Hippocampal formation (tissue), 2 donors: ENCODE measurements at places on chromosomes 7 and 10.

- no peak for DNase-seq
These were observed 31.4 kb downstream of the LRMDA start for GRCh38 chr10:75462865-75463264.

- no peak for DNase-seq
These were observed 377.7 kb upstream of the KLF6 start for GRCh38 chr10:4162571-4163286.

- no peak for DNase-seq
These were observed 92.9 kb upstream of the SH2B2 start for GRCh38 chr7:102193806-102194205.

- DNase-seq = no peak
These were observed 19.0 kb downstream of the CLEC2L start for GRCh38 chr7:139542308-139543151.

- no peak for DNase-seq
These were observed 121.0 kb upstream of the ZMIZ1 start for GRCh38 chr10:78947733-78948132.

- DNase-seq = no peak
These were observed 258.6 kb downstream of the CNTNAP2 start for GRCh38 chr7:146375170-146375569.

- peak; percentile 64 for DNase-seq
These were observed 6.3 kb upstream of the SFMBT2 start for GRCh38 chr10:7417103-7417623.

DNA sequence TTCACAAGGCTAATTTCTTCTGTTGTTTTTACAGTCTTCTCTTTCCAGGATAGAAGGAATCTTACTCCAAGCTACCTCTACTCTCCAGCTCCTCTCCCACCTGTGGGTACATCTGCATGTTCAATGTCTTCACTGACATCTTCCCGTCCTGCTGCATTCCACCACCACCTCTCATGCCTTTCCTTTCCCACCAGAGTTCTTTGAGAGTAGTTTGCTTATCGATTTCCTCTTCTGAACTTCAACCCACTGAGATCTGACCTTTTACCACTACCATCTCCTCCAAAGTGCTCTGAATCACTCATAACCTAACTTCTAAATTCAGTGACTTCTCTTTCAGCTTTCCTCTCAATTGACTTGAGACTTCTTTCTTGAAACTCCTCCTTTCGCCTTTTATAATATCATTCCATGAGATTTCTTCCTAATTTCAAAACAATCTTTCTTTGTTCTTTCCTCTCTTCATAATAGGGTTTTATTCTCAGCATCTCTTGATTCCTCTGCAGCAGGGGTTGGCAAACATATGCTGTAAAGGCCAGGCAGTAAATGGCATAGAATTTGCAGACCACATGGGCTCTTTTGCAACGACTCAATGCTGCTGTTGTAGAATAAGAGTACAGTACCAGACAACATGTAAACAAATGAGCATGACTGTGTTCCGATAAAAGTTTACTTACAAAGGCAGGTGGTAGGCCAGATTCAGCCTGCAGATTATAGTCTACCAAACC lies 22.1 kb downstream of the ACSL5 start:
- DNase-seq = no peak

DNA sequence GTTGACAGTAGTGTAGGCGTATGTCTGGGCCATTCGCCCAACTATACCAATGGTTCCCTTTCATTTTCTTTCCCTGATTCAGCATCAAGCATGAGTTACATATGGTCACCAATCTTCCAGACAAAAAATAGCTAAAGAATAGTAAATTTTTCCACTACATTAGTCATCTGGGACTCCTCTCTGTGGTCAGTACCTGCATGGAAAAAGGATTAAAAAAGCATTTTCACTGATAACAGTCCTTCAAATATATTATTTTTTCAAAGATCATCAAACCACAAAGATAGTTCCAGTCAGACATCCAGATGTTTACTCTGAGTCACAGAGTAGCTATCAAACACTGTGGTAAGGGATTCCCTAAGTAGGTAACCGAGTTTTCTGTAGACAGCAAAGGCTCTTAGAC lies 302.6 kb upstream of the SEMA3D start:
- DNase-seq = no peak

DNA sequence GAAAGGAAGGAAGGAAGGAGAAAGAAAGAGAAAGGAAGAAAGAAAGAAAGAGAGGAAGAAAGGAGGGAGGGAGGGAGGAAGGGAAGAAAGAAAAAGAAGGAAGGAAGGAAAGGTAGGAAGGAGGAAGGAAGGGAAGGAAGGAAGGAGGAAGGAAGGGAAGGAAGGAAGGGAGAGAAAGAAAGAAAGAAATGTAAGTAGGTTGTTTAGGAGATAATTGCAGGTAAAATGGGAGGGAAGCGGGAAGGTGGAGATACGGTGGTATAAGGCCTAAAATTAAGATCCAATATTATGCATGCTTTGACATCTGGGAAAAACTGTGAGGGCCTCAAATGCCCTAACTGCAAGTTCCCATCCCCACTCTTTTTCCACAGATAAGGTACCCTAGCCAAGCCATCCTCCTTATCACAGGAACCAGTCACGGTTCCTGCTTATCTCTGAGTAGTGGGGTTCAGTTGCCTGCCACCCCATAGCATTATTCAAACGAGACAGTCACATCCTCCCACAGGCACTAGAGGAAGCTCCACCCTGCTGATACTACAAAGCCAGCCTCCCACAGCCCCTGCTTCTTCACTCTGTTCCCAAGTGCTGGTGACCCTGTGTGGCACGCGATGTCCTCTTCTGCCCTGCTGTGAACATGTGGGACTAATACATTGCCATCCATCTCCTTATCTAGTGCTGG lies 28.7 kb downstream of the ST8SIA6 start:
- DNase-seq = no peak

- no peak for DNase-seq
These were observed 20.0 kb upstream of the SRI start for GRCh38 chr7:88239852-88240251.

- DNase-seq = no peak
These were observed 109.5 kb upstream of the CDK6 start for GRCh38 chr7:92945840-92946239.

DNA sequence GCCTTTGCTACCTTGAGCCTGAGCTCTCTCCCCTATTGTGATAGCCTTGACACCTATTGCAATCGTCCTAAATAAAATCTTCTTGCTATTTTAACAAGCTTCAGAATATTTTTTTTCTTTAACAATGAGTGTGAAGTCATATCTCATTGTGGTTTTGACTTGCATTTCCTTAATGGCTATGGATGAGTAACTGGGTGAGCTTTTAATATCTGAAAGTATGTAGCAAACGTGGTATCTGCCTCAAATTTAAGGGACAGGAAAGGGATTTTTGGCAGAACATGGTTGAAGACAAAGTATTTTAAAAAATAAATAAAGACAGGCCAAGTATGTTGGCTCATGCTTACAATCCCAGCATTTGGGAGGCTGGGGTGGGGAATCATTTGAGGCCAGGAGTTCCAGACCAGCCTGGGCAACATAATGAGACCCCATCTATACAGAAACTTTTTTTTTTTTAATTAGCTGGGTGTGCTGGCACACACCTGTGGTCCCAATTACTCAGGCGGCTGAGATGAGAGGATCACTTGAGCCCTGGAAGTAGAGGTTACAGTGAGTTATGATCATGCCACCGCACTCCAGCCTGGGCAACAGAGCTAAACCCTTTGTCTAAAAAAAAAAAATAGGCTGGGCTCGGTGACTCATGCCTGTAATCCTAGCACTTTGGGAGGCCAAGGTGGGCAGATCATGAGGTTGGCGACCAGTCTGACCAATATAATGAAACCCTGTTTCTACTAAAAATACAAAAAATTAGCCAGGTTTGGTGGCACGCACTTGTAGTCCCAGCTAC lies 319.3 kb upstream of the NRP1 start:
- no peak for DNase-seq

DNA sequence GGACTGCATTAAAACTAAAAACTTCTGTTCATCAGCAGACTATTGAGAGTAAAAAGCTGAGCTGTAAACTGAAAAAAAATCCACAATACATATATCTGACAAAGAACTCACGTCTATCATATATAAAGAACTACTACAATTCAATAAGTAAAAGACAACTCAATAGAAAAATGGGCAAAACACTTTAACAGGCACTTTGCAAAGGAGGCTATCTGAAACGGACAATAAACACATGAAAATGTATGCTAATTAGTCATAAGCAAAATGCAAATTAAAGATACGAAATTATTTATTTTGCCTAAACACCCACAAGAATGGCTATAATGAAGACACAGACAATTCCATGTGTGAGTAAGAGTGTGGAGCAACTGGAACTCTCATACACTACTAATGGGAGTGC lies 18.1 kb downstream of the CARD11 start:
- DNase-seq = no peak

DNA sequence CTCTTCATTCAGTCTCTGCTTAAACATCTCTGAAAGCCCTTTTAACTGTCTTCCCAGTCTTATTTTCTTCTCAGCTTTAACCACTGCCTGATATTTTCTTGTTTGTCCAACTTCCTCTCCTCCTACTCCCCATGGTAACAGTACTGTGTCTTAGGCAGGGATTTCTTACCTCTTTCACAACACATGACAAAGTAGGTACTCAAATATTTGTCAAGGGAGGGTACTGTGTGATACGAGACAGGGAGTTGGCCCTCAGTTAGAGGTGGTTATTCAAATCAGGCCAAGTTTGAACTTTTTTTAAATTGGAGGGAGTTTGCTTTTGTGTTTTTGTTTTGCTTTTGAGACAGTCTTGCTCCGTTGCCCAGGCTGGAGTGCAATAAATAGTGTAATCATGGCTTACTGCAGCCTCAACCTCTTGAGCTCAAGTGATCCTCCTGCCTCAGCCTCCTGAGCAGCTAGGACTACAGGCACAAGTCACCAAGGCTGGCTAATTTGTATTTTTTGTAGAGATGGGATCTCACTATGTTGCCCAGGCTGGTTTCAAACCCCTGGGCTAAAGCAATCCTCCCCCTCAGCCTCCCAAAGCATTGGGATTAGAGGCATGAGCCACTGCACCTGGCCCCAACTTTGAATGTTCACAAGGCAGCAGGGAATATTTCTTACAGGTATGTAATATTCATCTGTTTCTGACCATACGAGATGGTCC lies 2.5 kb upstream of the KPNA7 start:
- DNase-seq = no peak

DNA sequence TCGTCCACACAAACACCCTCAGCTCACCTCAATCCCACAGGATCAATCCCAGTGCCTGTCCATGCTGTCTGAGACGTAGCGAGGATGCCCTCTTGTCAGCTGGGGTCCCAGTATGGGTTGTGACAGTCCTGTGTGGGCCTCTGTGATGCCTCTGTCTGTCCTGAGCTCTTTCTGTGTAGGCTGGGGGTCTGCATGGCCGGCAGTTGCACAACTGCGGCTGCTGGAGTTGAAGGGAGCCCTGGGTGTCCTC lies 12.4 kb downstream of the ANTXRL start:
- no peak for DNase-seq

- DNase-seq = no peak
These were observed 97.2 kb downstream of the EBF3 start for GRCh38 chr10:129866894-129867293.

GRCh38 chr10:51675088-51675487 lies 24.3 kb downstream of the CSTF2T start:
- DNase-seq = no peak

DNA sequence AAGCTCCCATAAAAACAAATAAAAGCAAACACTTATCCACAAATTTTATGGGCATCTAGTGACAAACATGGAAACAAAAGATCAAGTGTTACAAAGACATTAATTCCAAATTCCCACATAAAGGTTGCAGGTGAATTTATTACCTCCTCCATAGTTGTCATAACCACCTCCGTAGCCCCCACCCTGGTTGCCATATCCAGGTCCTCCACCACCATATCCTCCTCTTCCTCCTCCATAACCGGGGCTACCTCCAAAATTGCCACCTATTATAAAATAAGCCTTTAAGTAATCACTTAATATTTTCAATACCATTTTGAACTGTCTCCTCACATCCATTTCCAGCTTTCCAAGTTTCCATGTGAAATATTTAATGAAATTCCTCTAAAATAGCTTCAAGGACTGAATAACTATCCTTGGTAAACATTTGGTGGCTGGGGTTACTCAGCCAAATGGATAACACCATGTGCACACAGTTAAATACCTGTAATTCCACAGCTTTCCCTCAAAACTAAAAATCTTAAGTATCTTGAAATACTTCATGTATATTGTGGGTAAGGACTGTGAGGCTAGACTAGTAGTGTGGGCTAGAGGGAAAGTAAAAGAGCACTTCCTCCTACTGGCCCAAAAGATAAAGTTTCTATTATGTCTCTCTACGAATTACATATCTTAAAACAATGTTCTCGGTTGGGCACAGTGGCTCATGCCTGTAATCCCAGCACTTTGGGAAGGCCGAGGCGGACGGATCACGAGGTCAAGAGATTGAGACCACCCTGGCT lies 6.9 kb downstream of the HNRNPA2B1 start:
- DNase-seq = no peak

DNA sequence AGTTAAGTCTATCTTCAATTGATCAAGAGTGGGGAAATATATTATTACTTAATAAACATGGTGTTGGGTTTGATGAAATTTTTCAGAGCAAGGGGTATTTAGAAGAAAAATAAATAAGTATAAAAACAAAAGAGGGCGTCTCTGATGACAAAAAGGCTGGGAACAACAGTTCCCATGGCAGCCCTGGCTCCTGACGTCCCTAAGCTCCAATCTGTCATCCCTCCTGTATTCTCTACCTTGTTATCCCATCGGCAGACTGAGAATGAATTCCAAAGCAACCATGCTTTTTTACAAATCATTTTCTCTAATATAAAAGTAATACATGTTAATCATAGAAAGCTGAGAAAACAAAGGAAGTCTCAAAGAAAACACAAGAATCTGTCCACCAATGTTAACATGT lies 55.5 kb downstream of the SORBS1 start:
- no peak for DNase-seq

- no peak for DNase-seq
These were observed 5.2 kb downstream of the NOBOX start for GRCh38 chr7:144398291-144398690.

DNA sequence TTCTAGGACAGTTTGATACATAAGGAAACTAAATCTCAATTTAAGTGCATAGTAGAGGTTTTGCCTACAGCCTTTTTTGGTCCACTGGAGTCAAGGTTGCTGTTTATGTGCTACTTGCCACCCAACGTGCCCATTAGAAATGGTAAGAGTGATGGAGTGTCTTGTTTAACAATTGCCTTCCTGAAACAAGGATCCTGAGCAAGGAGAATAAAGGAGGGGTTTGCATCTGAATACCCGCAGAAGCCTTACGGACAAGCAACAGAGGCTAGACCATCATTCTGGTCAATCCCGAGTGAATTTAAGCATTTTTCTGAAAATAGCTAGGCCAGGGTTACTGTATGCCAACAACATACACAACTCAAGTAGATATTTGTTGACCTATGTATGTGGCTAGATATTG lies 63.6 kb downstream of the MARCHF5 start:
- no peak for DNase-seq
